ENCODE measurements at places on chromosomes 16 and 17.

DNA sequence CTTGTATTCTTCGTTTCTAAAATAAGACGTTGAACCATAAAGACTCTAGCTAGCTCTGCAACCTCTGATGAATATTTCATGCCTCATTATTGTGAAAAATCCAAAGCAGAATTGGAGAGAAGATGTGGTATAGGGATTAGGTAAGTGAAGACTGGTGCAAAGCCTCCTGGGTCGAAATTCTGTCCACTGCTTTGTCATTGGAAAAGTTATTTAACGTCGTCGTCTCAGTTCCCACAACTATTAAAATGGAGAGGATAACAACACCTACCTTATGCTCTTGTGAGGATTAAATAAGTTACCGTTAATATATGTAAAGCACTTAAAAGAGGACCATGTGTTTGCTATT is 1.4 kb upstream of the PRPSAP2 start:
- no peak for DNase-seq

- no peak for DNase-seq
Measured at GRCh38 chr16:10528635-10529034, 51.8 kb downstream of the EMP2 start.

DNA sequence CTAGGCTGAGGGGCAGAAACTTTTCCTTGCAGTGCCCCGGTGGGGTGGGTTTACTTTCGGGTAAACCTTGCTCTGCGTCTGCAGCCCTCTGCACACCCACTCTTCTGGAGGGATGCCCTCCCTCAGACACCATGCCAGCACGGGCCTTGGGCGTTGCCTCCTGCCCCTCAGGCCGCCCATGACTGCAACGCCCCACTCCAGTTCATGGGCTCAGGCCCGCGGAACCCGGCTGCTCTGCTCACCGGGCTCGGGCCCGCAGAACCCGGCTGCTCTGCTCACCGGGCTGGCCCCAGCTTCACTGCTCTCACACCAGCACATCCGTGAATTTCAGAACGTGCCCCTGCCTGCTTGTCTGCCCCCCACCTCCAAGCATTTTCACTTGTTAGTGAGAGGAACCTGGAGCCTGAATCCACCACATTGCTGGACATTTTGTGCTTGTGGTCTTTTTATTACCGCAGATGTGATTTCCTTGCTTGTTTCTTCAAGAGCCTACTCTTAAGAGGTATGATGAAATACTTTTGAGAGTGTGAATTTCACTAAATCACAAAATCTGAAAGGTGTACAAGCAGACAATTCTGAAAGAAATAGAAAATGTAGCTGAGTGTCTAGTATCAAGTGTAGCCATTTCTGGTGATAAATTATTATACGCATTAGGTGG is 130.9 kb downstream of the RPTOR start:
- DNase-seq: no peak

- no peak for DNase-seq
Measured at GRCh38 chr16:1216296-1216619, 8.8 kb downstream of the TPSG1 start.

DNA sequence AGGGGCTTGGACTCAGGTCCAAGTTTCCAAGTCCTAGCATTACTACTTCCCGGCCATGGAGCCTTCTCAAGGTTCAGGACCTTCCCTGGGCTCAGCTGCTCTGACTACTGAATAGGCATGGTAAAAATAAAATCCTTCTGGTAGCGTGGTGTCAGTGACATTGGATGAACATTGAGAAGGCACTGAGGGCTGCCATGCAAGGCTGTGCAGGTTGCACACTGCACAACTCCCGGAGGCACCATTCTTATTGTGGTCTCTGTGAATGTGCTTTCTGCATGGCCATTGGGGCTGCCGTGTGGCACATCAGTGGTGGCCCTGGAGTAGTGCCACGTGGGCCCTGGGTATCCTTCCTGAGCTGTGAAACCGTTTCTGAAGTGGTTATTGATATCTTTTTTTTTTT is 250.2 kb upstream of the CIBAR2 start:
- DNase-seq: no peak

- no peak for DNase-seq
Measured at GRCh38 chr16:54712866-54713265, 217.8 kb upstream of the IRX5 start.

GRCh38 chr17:56934280-56934679 is 20.4 kb upstream of the TRIM25 start:
- DNase-seq: no peak

DNA sequence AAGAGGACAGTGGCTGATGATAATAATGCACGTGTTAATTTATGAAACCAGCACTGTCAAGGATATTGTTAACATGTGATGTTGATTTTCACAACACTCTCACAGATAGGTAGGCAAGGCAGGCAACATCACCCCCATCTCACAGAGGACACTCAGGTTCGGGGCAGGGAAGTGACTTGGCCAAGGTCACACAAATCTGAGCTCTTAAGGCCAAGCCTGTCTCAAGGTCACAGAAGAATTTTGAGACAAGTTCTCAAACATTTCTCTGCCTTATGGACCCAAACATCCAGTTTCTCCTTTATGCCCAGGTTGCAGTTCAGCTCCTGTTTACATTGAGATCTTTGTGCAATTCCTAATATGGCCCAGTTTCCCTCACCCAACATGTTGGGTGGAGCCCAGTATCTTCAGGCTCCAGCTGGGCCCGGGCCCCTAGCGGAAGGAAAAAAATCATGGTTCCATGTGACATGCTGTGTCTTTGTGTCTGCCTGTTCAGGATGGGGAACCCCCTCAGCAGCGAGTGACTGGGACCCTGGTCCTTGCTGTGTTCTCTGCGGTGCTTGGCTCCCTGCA is 1.3 kb downstream of the SLC2A4 start:
- DNase-seq: no peak

GRCh38 chr16:72021043-72021442 is 12.5 kb downstream of the DHODH start:
- DNase-seq: no peak

- no peak for DNase-seq
Measured at GRCh38 chr17:79732804-79733691, 2.3 kb downstream of the ENPP7 start.

All from NCI-H1694 treated with DMSO at 0.1 percent for 48 hours (cell line).